ENCODE measurements at places on chromosomes 6 and 20. TPM values are rescaled to one million over a fixed set of nuclear protein-coding genes. Genes with fewer than 3 reads are reported as not detected.

DNA sequence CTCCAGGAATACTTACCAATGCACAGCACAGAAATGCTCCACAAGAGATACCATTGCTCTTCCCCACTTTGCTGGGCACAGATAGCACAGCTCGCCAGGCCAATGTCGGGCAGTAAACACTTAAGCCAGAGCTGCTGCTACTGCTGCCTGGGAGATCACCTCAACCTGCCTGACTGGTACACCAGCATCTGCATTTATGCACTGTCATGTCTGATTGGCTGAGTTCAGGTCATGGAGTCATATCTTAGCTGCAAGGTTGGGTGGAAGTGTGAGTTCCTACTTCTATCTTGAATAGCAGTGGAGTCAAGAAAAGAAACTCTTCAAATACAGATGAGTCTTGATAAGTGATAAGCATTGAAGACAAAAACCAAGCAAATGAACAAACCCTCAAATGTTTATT is 10.9 kb upstream of the ADGRF4 start:
- no peak for DNase-seq

GRCh38 chr6:134519465-134519864 is 201.6 kb upstream of the SGK1 start:
- DNase-seq, result peak; percentile 49

DNA sequence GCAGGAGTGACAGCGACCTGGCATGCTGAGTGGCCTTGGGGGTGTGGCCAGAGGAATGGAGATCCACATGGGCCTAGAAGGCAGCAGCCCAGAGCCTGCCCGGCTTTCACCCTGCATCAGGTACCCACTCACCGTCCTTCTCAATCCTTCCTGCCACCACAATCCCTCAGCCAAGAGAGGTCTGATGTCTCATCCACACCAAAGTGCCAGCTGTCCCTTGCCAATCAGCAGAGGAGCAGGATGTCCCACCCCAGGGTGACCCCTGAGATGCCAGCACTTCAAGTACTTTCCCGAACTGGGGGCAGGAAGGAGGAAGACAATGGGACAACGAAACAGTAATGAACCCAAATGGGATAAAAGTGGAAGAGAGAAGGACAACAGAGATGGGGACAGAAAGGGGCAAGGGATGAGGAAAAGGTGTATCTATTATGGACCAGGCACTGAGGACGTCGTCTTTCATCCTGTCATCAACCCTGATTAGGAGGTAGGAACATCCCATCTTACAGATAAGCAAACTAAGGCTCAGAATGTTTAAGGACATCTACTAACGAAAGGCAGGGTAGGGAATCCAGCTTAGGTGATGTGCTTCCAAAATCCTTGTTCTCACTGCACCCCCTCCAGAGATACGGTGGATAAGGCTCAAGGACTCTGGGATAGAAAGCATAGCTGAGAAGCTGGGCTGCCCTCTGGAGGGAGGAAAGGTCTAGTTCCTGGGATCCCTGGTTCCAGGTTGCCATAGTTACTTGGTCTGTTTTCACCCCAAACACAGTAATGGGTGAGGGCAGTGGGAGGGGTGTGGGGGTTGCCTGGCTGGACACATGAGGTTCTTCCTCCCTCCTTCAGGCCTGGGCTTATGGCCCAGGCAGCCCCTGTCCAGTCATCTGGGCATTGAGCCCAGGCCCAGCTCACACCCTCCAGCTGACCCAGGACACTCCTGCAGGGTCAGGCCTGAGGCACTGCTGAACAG is 4.5 kb upstream of the TNXB start:
- DNase-seq, result peak; percentile 83

DNA sequence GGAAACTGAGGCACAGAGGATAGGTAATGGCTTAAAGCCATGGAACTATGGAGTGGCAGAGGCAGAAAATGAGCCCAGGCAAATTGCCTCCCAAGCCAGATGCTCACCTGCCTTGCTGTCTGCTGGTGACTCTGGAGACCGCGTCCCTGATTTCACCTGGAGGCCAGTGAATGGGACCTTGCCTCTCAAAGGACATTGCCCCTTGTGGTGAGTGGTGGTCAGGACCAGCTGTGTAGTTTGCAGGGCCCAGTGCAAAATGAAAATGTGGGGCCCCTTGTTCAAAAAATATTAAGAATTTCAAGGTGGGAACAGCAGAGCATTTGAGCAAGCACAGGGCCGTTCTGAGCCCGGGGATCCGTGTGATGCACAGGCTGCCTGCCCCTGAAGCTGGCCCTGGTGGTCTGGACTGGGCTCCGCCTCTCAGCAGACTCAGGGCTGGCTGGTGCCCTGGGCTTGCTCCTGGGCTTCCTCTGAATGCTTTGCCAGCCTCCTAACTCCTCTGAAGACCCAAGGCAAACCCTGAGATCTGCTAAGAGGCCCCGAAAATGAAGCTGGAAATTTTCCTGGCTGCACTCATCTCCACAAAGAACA is 19.8 kb upstream of the KCNG1 start:
- DNase-seq, result no peak

DNA sequence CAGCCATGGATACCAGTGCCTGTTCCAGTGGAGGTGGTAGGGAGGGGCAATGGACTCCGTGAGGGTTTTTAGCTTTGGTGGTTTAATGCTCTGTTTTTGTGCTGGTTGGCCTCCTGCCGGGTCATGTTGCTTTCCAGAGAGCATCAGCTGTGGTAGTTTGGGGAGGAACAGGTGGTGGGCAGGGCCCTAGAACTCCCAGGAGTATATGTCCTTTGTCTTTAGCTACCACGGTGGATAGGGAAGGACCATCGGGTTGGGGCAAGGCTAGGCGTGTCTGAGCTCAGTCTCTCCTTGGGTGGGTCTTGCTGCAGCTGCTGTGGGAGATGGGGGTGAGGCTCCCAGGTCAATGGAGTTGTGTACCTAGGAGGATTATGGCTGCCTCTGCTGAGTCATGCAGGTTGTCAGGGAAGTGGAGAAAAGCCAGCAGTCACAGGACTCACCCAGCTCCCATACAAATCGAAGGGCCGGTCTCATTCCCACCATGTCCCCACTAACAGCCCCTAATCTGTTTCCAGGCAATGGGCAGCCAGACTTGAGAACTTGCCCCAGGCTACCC is 38.9 kb downstream of the MRAP2 start:
- DNase-seq, result no peak

GMPR gene
- total RNA-seq, result 11.6 TPM

METTL24 gene
- 3.3 TPM for total RNA-seq

ZBTB12 gene
- total RNA-seq, result 4.8 TPM

DNA sequence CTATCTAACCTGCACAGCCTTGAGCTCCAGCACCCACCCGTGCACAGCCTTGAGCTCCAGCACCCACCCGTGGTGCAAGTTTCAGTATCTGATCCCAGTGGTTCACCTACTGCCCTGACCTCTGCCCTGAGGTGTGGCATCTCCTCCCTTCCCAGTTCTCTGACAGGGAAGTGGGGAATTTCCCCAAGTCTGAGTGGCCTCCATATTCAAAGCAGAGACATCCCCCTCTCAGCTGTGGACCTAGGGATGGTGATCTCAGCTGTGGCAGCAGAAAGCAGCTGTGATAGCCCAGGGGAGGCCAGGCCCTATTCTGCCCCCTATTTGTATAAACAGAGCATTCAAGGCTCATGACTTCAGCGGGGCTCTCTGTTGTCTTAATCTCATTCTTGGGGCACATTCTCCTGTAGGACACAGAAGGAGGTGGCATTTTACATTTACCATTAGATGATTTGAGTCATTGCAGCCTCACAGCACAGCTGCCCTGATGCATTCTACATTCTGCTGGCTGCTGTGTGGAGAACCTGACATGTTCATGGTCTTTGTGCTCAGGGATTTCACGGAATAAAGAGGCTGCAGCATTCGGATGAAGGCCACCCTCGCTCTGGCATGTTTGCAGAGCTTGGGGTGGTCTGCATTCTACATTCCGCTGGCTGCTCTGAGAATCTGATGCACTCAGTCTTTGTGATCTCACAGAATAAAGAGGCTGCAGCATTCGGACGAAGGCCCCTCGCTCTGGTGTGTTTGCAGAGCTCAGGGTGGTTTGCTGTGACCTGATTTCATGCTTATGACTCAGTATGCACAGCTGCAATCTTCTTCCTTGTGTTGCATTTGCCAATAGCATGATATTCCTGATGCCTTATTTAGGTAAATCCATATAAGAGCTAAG is 16.9 kb downstream of the GPR31 start:
- no peak for DNase-seq

DNA sequence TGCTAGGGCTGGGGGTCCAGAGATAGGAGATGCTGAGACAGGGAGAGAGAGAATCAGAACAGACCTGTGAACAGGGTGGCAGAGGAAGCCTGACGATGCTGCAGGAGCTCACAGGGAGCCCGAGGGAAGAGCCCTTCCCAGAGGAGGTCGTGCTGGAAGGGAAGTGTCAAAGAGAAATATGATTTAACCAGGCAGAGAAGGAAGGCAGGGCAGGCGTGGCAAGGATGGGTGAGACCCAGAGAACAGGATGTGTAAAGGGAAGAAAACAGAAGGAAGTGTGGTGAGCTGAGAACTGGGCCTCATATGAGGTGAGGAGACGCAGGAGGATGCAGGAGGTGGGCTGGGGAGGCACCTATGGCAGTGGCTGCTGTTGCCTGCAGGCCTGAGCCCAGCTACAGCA is 105.6 kb downstream of the ZDHHC14 start:
- no peak for DNase-seq

- DNase-seq, result peak; percentile 87
Observed at GRCh38 chr20:10218536-10219451, at the start of gene SNAP25. TSS of gene SNAP25 (plus strand) at chr20:10218830. CDS start at chr20:10275492, 56,662 bp downstream.

DNA sequence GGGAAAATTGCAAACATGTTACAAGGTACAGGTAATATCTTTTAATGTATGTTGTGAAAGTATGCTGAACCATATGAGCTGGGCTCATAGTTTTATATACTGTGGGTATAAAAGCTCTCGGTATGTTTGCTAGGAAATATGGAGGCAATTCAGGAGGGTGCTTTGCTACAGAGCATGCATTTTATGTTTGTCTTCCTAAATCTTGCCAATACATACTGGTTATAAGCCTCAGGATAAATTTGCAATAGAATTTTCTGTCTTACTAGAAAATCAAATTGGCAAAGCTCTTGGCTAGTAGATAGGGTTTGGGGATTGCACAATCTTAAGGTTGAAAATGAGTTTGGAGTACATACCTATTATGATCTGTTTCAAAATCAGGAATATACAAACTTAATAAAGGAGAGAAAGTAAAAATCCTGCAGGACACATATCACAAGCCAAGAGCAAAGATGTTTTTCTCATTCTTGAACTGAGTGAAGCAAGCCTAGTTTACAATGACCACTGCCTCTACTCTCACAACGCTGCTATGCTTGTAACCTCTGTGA is 751.2 kb downstream of the HDGFL1 start:
- no peak for DNase-seq

GRCh38 chr6:43434943-43435342 is 7.6 kb downstream of the ABCC10 start:
- no peak for DNase-seq

TP53TG5 gene
- total RNA-seq, result not detected

DNA sequence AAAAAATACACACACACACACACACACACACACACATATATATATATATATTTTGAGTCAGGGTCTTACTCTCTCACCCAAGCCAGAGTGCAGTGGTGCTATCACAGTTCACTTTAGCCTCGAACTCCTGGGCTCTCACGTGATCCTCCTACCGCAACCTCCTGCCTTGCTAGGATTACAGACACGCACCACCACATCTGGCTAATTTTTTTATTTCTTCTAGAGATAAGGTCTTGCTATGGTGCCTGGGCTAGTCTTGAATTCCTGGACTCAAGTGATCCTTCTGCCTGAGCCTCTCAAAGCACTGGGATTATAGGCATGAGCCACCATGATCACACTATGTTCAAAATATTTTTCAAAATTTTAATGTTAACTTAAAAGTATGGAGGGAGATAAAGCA is 43.5 kb downstream of the NUP153 start:
- DNase-seq, result no peak

MCCD1 gene
- total RNA-seq, result not detected

ARMC2 gene
- 8.0 TPM for total RNA-seq

DNA sequence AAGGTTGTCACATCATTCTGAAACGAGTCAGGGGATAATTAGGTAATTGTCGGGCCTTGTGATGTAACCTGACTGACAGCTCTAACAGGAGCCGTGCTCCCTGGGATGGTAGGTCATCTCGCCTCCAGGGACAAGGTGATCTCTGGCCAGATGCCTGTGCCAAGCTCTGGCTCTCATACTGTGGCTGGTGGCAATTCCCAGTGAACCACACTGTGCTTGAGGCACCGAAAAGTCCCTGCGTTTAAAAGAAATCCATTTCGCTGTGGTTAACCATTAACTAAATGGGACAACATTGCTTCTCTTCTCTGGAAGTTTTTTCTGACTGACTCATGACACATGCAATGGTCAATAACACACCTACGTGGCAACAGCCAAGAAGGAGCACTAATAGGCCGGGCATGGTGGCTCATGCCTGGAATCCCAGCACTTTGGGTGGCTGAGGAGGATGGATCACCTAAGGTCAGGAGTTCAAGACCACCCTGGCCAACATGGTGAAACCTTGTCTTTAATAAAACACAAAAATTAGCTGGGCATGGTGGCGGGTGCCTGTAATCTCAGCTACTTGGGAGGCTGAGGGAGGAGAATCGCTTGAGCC is 669.2 kb downstream of the PRKN start:
- DNase-seq, result no peak

SOBP gene
- 11.1 TPM for total RNA-seq

DNA sequence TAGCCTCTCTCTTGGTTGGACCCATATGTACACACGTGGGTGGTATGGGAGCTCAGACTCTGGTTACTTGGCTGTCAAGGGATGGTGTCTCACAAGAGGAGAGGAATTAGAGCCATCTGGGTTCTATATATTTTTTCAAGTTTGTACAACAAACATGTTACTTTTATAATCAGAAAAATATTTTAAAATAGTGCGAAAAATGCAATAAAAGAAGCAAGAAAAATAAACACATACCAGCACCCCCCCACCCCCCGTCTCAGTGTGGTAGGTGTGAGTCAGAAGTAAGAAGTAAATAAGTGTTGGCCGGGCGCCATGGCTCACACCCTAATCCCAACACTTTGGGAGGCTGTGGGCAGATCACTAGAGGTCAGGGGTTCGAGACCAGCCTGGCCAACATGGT is 2.1 kb upstream of the TIAM2 start:
- no peak for DNase-seq

GRCh38 chr6:34015586-34015985 is 130.3 kb downstream of the GRM4 start:
- DNase-seq, result no peak

- DNase-seq, result no peak
Observed at GRCh38 chr6:114764866-114765265, 422.0 kb upstream of the HS3ST5 start.

DNA sequence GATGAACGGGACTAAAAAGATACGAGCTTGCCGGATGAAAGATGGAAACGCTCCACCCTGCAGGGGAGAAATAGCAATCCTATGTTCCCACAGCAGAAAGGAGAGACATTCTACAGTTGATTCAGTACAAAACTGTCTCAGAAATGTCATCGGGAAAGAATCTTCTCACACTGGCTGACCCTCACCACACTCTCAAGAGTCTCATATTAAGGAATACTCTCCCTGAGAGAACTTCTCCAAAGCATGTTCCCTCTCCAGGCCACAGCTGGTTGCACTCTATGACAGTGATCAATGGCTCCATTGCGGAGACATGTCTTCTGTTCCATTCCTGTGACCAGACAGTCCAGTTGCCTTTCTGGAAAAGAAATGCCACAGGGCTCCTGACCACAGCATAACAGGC is 758.0 kb upstream of the CHD6 start:
- DNase-seq, result no peak

GRCh38 chr20:57411406-57412283 is 20.4 kb downstream of the RBM38 start:
- no peak for DNase-seq

ZHX3 gene
- total RNA-seq, result 45.9 TPM
